Foreskin keratinocyte (primary cell): ENCODE measurements at places on chromosomes 5 and 9. TPM values are rescaled to one million over a fixed set of nuclear protein-coding genes. Genes with fewer than 3 reads are reported as not detected.

- peak; percentile 59 for DNase-seq
These were observed 654.2 kb downstream of the TLE1 start for GRCh38 chr9:81035171-81035570.

DNA sequence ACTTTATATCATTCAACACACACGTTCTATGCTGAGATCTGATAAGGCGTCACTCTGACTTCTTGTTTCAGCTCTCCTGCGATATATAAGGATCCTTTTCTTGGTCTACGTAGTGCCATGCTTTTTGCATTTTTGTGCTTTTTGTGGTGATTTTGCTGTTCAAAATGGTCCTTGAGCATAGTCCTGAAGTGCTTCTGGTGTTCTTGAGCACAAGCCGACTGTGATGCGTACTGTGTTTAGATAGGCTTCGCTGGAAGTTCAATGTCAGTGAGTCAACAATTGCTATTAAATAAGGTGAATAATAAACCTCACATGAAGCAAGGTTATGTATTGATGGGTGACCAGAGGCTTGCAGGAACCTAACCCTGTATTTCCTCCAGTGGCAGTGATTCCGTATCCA lies 46.8 kb downstream of the ACO1 start:
- DNase-seq: no peak

DNA sequence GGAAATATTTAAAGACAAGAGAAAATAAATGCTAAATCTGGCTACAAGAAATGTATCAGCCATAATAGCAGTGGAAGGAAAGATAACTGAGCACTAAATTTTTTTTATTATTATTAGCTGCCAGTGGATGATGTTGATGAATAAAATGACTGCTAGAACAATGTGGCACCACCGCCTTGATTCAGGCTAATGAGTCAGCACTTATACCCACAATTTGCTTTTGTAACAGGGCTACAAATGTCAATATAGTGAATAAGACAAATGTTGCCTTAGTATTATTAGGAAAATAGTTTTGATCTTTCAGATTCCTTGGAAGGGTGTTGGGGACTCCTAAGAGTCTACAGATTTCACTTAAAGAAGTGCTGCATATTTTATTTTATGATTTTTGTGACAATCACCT lies 555.2 kb upstream of the GRAMD2B start:
- peak; percentile 60 for DNase-seq

GRCh38 chr5:3963652-3964051 lies 368.0 kb downstream of the IRX1 start:
- no peak for DNase-seq

DNA sequence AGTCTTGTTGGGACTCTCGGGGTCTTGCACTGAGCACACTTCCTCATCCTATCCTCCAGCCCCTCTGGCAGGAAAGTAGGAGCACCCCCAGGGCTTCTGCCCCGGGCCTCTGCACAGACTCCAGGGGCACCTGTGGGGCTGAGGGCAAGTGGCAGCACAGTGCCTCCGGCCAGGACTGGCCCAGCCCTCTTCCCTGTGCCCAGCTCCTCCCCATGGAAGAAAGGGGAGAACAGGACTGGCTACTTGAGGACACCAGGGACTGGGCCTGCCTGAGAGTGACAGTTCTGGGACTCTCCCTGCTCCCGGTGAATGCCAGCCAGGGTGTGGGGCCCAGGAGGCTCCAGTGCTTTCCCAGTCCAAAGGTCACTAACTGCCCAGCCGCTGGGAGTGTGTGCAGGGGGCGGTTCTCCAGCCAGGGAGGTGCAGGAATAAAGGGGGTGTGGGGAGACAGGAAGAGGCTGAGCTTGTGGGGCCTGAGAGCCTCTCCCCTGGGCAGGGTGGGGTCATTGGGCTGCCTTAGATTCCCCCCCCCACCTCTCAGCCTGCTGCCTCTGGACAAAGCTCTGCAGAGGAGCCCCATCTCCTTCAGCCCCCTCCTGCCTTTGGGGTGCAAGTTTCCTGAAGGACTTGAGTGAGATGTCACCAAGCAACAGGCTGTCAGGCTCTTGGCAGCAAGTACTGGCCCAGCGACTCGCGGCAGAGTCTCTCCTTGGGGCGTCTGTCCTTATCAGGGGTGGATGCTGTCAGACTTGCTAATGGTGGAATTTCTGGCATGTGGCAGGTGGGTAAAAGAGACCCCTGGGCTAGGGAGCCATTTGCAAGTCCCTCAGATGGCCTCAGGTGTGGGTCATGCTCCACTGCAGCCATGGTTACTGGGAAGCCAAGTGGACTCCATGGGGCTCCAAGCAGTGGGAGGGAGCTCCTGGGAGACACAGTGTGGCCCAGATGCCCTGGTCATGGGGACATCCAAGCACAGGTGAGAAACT lies 19.1 kb upstream of the JADE2 start:
- DNase-seq: no peak

DNA sequence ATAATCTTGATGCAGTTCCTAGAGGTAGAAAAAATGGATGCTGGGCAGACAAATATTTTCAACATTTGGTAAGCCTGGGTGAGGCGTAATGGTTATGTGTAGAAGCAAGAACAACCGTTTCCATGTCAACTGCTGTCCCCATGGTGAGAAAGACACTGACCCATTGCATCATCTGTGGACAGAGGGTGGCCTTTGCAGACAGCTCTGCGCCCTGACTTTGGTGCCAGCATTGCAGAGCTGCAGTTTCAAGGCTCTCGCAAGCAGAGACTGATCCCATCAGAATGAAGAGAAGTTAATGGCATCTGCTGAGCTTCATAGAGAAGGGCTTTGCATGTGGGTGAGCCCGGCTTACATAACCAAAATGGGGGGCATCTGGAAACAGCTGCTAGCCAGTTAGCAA lies 179.0 kb upstream of the ADRA1B start:
- DNase-seq: no peak

DNA sequence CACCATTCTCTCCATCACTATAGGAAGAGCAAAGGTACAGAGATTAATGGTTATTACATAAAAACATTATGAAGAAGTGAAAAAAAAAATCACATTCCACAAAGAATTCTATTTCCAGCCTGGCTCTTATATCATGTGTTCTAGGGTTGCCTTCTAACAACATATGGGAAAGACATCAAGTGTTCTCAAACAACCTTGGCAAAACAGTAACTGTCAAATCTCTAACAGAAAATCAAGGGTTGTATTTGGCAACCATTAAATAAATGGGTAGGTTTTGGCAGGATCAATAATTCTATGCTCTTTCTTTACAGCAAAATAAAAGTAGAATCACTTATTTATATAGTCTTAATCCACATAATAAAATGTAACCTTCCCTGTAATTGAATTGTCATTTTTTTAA lies 728.9 kb downstream of the MAT2B start:
- DNase-seq: no peak

GRCh38 chr5:34699155-34700077 lies 43.3 kb downstream of the RAI14 start:
- DNase-seq: no peak

Gene ZNF883
- total RNA-seq: 1.6 and 3.3 TPM in 2 replicates

Gene CMYA5
- 0.11 and 0.20 TPM in 2 replicates for total RNA-seq

Gene NHP2
- total RNA-seq: 187 and 215 TPM in 2 replicates

Gene FBP1
- total RNA-seq: not detected in 2 replicates

Gene ST8SIA4
- total RNA-seq: 0.63 and 0.92 TPM in 2 replicates

Gene CARD9
- 0.24 and 0.35 TPM in 2 replicates for total RNA-seq
